Urothelium cell line (cell line): ENCODE measurements at places on chromosomes 3 and 15.
A peak's percentile ranks its signal among the peaks of the same experiment; 100 is the strongest.

- no peak for DNase-seq
These were observed 38.6 kb upstream of the TTC14 start for GRCh38 chr3:180563406-180563805.

GRCh38 chr3:141519587-141519986 is 32.8 kb downstream of the RASA2 start:
- DNase-seq, result no peak

DNA sequence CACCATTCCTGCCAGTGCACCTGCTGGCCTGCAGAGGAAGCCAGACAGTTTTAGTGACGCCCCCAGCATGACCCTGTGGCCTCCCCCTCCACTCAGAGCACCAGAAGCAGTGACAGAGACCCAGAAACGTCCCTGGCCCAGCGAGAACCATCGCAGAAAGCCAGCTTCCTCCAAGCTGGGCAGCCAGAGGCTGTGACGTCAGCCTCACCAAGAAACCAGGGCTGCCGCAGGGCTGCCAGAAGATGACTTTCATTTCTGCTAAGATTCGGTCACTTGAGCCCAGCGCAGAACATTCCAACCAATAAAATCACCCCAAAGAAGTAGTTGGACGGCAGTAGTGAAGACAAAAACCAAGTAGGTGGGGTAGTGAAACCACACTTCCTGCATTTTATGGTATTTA is 29.6 kb upstream of the RPL32 start:
- no peak for DNase-seq

GRCh38 chr3:42078677-42079076 is 12.5 kb upstream of the TRAK1 start:
- DNase-seq, result no peak

GRCh38 chr15:39692356-39693327 is 90.0 kb downstream of the FSIP1 start:
- no peak for DNase-seq

DNA sequence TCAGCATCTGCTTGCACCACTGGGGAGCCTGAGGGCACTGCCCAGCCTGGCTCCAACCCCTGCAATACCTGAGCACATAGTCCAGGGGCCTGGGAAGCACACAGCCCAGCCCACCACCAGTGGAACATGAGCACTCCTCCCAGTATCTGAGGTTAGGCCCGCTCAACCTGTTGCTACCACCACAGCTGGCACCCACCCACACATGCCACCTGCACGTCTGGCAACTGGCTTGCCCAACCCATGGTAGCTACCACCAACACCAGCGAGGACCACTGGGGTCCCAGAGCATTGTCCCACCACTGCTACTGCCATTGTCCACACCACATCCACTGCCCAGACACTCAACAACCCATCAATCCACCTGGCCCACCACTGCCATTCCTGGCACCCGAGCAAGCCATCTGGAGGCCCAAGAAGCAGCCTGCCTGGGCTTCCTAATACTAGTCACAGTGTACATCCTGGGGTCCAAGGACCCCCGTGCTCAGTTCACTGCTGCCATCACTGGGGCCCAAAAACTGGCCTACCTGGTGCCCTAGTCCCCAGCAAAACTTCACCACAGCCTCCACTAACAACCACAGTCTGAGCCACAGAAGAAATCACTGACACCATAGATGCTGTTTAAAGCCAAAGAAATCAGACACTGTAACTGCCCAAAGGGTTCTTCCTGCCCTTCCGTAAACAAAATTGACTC is 62.1 kb upstream of the TBC1D23 start:
- DNase-seq, result no peak

GRCh38 chr15:58407778-58408177 is 24.0 kb upstream of the LIPC start:
- no peak for DNase-seq

GRCh38 chr3:9659849-9660248 is 10.5 kb downstream of the MTMR14 start:
- DNase-seq, result no peak

- DNase-seq, result peak; percentile 40
These were observed 258.7 kb upstream of the TGFBR2 start for GRCh38 chr3:30347679-30348216.

DNA sequence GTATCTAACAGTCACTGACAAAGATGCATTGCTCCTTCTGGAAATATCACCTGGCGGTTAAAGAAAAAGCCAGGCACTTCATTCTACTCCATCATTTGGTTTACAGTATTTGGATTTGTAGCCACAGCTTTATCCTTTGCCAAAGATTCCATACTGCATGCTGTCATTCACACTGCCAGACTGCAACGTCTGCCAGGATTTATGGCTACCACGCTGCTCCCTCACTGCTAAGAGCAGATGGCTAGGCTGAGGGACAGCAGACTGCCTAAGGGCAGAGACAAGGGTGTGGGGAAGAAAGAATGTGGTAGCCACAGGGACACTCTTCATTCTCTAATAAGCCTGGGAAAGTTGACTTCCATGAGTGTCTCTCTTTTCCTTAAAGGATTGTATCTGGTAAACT is 1047.0 kb downstream of the TUSC7 start:
- DNase-seq, result no peak

GRCh38 chr15:70084461-70084860 is 13.3 kb downstream of the TLE3 start:
- DNase-seq, result no peak

GRCh38 chr3:8482960-8483665 is 18.5 kb upstream of the LMCD1 start:
- DNase-seq, result peak; percentile 93

- no peak for DNase-seq
These were observed 33.0 kb upstream of the DENND4A start for GRCh38 chr15:65824941-65825544.

GRCh38 chr15:79035111-79035601 is 55.4 kb downstream of the RASGRF1 start:
- DNase-seq, result no peak

DNA sequence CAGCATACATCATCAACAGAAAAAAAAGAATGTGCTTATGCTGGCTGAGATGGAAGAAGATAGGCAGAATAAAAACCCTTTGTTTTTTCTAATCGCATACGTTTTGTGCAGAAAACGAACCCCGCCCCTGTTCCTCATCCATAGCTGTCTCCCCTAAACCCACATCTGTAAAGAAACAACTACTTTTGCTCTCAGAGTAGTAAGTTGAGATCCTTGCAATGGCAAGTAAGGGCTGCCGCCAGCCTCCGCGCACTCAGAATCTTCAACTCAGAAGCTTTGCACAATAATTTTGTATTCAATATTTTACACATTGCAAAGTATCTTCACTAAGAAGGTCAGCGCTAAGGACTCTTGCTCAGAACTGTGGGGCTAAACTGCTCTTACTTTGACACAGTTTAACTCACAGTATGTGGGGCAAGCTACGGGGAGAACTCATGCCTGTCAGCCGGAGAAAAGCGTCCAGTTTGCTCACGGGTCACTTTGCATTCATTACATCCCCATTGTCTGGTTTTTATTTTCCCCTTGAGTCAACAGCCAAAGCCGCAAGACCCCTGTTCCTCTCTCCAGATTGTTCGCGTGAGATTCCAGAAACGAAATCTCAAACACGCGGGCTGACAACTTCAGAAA is 1.0 kb downstream of the LYSMD4 start:
- DNase-seq, result no peak

DNA sequence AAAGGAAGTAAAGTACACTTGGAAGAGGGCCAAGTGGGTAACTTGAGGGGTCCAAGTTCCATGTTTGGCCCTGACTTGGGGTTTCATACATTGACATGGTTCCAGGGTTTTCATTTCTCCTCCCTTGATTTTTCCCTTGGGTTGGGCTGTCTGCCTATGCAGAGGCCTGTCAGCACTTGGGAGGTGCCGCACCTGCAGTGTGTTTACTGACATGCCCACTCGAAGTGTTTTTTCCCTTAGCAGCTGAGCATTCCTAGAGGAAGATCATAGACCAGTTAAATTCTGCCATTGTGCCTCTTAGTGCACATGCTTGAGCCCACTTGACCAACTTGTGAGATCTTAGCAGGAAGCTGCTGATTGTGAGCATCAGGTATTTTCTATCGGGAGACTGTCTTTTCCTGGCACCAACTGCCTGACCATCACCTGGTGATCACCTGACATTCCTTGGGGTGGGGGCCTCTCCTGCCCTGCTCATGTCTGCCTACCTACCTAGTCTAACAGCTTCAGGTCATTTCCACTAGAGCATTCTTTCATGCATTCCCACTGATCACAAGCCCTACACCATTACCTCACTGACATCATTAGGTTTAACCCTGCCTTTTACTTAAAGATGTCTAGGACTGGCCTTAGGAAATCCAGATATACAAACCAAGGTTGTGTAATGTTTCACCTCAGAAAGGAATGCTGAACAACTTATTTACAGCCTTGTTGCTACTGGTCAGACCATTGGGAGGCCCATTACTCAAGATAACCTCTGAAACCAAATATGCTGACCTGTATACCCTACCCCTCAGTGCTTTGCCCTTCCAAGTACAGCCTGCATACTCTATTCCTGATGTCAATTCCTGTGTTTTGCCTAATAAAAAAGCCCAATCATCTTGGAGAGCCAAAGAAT is 68.3 kb downstream of the CD47 start:
- DNase-seq, result no peak

GRCh38 chr3:66115858-66116654 is 77.3 kb upstream of the MAGI1 start:
- peak; percentile 91 for DNase-seq

DNA sequence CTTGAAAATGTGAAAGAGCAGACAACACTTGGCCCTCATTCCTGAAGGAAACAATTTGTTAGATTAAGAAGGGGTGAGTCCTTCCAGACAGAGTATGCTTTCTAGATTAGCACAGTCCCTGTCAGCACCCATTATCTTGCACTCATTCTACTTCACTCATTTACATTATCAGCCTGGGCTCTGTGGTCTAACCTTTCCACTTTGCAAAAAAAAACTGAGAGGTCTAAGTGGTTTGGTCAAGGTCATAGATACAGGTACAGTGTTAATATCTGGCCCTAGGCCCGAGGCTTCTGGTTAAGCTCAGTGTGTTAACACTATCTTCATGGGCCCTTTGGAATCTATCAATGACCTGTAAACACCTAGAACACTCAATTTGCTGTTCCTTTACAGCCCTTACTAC is 123.4 kb upstream of the LRRN1 start:
- DNase-seq, result no peak

- DNase-seq, result no peak
These were observed 21.8 kb upstream of the KLHL6 start for GRCh38 chr3:183577346-183577745.

DNA sequence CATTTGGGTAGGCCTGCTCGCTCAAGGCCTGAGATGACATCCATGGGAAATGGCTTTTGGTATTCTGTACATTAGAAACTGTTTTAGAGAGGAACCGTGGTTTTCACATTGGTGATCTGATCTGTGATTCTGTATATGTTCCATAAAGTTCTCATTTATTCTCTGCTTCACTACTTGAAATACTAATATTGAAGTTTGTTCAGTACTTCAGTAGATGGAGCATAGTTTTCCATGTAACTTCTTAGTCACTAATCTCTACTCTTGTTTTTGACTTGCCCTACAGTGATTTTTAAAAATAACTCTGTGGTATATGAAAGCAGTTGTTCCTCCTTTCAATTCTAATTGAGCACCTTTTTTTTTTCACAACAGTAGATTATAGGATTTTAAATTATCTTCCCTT is 66.5 kb downstream of the MBNL1 start:
- DNase-seq, result no peak

DNA sequence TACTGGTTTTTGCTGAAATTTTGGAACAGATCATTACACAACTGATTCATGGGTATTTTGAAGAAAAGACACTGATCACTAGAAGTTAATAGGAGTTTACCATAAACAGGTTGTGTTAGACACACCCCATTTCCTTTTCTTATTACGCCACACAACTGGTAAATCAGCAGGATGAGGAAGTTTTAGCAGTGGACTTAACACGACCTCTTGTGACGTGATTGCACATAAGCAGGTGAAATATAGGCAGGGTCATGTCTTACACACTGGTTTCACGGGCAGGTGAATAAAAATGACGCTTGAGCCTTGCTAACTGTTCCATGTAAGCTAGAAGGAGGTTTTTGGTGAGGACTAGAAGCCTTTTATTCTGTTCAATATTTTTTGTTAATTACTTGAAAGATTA is 27.1 kb upstream of the TPRG1 start:
- DNase-seq, result no peak

DNA sequence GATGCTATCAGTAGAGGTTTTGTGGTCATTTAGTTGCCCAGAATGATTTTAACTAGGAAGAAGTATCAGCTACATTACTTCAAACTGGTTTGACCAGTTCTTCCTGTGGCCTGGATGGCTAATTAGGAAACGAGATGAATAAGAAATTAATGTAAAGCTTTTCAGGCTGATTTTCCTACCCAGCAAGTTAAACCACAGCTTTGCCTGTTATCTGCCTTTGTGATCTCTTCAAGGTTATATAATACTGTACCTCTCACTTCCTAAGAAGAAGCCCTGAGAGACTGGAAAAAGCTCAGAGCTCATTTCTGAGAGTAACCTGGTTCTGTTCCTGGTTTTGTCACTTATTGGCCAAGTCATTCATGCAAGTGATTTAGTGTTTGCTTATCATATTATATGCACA is 782.2 kb upstream of the GOLIM4 start:
- DNase-seq, result no peak

- DNase-seq, result no peak
These were observed 46.2 kb upstream of the FOXP1 start for GRCh38 chr3:71629711-71630110.

DNA sequence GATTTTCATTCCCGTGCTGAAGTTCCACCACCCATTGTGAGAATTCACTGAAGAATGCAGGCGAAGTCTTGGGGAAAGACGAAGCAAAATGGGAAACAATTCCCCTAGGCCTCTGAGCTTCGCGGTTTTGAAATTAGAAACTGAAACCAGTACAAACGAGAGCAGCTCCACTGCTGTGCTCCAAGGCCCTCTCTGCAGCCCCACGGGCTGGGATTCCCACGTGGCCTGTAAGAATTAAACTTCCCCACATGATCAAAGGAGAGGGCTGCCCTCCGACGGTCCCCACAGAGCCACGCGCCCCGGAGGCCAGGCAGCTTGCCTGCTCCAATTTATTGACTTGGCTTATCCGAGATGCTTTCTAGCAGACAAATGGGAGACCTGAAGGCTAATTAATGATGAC is 144.0 kb downstream of the GREM1 start:
- no peak for DNase-seq

GRCh38 chr3:14244521-14245247 is 66.1 kb downstream of the LSM3 start:
- DNase-seq, result no peak

DNA sequence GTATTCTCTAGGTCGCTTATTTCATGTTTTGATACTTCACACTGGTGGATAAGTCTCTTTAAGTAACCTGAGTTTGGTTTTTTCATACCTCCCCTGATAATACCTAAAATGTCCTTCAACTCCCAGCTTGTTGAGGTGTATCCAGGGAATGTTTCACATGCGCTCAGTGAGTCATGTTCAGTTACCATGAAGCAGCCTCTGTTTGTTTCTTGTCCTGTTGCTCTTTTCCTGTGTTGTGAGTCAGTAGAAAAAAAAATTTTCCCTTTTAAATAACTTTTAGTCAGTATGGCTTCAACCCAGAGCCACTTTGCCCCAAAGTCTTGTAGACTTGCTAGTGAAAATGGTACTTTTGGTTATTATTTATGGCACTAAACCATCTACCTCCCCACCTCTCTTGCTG is 278.4 kb upstream of the ZPLD1 start:
- peak; percentile 64 for DNase-seq

- DNase-seq, result no peak
These were observed 46.4 kb upstream of the RGMA start for GRCh38 chr15:93135459-93135858.

- no peak for DNase-seq
These were observed 116.4 kb upstream of the ARHGEF3 start for GRCh38 chr3:56918111-56918568.

GRCh38 chr3:32703491-32703972 is 18.5 kb downstream of the CNOT10 start:
- no peak for DNase-seq
